ENCODE measurements at places on chromosomes 7 and 10.

DNA sequence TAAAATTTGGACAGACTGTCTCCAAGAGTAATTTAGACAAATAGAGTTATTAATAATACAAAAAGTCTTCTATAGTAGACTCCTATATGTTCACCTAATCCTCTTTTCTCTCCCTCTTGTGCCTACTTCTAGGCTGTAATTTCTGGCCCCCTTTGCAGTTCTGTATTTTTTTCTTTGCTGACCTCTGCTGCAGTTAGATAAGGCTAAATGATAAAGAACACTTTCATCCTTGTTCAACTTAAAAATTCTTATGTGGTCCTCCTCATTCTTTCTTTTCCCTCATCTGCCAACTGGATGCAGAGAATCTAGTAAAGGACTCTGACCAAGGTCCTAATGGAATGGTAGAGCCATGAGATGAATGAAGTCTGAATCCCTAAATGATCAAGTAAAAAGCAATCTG, 20.1 kb downstream of the GLCCI1 start:
- no peak for DNase-seq

DNA sequence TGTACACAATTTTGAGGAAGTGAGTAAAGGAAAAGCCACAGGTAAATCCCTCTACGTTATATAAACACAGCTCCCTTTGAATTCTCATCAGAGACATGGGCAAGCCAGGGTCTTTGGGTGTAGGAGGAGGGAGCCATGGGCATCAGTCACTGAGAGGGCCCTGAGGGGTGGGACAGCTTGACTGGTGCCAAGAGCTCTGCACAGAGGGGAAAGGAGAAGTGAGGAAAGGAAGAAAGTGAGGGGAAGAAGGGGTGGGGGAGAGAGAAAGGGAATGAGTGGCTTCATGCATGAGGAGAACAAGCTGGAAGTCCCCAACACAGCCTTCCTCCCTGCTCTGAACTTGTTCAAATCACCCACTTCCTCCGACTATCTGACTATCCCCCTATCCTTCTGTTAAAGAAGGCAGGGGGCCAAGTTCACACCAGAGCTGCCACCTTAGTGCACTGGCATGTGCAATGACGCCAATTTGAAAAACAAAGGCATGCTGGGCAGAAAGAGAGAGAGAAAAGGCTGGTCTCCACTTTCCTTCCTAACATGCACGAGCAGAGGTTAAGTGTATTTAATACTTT, 16.4 kb upstream of the RNF148 start:
- no peak for DNase-seq

DNA sequence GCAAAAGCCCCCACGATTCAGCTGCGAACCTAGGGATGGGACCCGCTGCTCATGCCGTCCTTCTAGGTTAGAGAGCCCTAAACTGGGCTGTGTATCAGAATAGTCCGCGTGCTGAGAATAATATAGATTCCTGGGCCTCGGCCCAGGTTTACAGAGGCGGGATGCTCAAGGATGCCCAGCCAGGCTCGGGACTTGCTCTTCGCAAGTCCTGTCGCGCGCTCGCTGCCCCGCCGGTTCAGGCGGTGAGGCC, 266 bp upstream of the STMP1 start:
- DNase-seq = no peak

GRCh38 chr10:44253769-44254462, 131.0 kb downstream of the CXCL12 start:
- DNase-seq = no peak

DNA sequence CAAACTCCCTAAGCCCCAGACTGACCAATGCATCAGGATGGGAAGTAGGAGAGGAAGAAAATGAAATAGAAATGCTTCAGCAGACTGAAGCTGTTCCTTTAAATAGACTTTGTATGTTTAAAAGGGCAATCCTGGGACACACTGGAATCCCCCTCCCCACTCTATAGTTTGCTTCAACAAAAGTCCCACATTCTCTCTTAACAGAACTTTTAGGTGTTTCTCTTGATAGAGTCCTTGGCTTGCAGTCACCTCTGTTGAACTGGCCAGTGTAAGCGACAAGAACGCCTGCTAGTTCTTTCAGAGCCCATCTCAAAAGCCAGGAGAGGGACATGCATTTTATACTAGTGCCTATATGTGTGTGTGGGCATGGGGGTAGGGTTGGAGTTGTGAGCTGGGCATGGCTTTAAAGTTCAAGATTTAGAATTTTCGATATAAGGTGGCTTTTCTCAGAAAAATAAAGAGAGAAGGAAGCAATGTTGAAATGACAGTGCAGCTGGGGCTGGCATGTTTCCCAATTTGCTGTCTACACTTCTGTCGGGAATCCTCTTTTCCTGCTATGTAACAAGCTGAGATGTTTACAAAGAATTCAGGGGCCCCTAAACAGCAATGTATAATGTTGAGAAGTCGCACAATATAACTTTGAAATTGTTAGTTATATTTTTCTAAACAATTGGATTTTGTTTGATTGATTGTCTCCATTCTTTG, 2.1 kb downstream of the TBX20 start:
- DNase-seq = no peak

DNA sequence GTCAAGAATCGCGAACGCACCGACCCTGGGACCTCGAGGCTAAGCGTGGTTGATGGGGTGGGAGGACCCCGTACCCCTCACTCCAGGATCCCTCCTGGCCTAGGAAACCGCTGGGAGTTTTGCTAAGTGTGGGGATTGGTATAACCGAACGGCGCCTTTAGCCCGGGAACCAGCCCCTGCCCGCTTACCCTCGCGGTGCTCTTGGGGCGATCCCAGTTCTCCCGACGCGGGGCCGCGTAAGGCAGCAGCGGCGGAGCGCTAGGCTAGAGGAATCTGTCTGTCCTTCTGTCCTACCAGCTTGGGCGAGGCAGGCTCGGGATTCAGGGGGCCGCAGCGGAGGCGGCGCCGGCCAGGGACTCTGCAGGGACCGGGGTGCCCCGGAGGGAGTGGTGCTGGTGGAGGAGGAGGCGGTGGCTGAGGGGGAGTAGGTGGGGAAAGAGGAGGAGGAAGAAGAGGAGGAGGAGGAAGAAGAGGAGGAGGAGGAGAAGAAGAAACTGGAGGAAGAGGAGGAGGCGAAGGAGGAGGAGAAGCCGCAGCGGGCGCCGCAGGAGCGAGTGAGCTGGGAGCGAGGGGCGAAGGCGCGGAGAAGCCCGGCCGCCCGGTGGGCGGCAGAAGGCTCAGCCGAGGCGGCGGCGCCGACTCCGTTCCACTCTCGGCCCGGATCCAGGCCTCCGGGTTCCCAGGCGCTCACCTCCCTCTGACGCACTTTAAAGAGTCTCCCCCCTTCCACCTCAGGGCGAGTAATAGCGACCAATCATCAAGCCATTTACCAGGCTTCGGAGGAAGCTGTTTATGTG, 439 bp upstream of the EMX2 start:
- peak; percentile 29 for DNase-seq

DNA sequence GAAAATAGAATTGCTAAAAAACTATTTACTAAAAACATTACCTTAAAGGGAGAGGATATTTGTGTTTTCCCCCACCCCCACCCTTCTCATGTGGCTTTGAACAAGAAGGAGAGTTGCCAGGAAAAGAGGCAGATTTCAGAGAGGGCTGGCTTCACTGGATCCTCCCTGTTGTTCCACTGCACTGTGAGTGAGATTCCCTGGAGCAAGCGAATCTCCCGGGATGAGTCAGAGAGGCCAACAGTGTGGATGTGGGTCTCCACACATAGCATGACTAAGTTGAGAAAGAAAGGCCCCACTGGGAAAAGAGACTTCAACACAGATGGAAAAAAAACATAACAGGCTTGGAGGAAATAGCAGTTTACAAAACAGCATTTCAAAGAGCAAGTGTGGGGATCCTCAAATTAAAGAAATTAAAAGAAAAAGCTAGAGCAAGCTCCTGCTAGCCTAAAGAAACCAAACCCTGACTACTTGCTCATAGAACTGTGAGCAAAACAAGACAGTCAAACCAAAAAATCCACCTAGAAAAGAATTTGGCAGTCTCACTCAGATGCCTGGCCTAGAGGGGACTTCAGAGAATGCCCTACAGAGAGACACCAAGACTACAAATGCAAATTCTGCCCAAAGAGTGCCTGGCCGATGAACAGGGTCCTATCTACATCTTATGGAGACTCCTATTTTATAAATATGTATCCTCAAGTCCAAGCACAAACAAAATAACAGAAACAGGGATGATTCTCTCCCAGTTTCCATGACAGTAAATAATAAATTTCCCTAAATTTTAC, 3.4 kb downstream of the CAV1 start:
- DNase-seq = peak; percentile 55

- no peak for DNase-seq
Observed at GRCh38 chr7:43554423-43554822, 28.5 kb upstream of the STK17A start.

DNA sequence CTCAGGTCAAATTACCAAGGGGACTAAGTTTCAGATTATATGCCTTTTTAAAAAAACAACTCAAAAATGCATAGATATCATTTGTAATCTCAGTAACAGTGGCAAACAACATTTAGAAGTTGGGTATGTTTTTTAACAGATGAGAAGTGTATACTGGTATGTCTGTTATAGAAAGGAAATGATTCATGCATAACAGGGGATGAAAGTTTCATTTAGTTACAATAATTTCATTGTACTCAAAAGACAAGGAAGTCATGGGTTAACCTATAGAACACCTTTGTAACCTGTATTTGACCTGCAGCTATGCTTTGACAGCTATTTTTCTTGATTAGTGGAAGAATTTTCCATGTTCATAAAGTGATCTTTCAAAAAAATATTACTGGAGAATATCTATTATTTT, 35.4 kb upstream of the FAM133B start:
- DNase-seq = no peak

GRCh38 chr7:28773423-28774145, 184.5 kb downstream of the TRIL start:
- no peak for DNase-seq

GRCh38 chr10:130418731-130419130, 282.5 kb downstream of the GLRX3 start:
- DNase-seq = no peak

GRCh38 chr7:42395607-42396006, 158.6 kb upstream of the GLI3 start:
- DNase-seq = no peak

- no peak for DNase-seq
Observed at GRCh38 chr7:150660939-150661613, 24.4 kb upstream of the GIMAP2 start.

DNA sequence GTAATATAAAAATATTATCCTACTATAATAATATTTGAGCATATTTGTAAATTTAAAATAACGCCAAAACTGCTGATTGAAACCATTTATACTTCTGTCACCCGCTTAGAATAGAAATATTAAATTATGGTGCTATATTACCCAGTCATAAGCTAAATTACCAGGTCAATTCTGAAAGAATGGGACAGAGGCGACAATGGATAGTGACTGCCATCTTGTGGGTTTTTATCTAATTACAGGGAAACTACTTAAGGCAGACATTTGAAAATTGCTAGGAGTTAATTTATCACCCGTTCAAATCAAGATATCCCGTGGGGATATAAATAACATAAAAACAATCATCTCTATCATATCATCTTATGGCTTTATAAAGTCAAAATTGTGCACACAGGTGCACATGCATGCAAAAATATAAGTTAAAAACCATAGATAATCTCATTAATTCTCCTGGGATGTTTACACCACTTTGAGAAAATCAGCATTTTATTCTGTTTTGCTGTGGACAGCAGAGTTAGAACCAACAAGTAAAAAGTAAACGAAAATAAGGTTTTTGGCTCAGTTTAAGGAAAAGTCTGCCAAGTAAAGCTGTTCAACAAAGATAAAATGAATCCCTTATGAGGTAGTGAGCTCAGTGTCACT, 41.3 kb upstream of the HPSE2 start:
- peak; percentile 29 for DNase-seq

DNA sequence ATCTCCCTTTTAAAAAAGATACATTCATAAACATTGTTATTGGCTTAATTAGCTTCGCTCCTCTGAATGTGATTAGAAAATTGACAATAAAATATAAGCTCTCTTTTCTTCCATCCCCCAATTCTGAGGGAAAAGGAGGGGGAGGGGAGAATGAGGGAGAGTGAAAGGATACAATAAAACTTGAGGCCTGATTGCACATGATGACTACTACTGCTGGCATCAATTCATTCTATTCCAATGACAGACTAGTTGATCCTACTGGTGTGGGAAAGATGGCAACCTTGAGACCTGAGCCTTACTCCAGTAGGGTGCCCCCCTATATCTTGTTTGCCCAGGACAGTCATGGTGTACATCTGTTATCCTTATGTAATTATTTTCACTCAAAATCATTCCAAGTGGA, 4.5 kb upstream of the IQUB start:
- no peak for DNase-seq

DNA sequence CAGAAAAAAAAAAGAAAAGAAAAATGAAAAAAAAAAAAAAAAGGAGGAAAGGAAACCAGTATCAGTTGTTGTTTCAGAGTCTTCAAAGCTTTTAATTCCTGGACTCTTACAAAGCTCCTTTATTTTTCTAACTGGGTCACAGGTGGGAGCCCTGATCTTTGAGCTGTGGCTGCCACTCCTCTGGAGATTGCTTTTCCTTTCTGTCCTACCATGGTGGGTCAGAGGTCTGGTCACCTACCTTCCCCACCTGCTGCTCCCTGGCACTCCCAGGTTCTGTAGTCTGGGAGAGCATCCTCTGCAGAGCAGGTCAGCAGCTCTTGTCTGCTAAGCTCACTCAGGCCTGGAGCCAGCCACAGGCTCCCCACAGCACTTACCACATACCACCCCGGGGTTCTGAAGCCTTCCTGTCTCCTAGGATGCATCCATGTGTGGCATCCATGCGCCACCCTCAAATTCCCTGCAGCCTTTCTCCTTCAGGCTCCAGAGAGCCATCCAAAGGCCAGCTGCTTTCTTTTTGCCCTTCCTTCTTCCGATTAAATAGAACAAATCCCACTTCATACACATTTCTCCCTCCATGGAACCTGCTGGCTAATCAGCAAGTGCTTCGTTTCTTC, 73.2 kb upstream of the TPK1 start:
- no peak for DNase-seq

GRCh38 chr7:28998105-28998504, 40.0 kb upstream of the TRIL start:
- DNase-seq = no peak

- DNase-seq = no peak
Observed at GRCh38 chr7:80654887-80655340, 16.5 kb downstream of the CD36 start.

GRCh38 chr10:130326954-130327353, 190.8 kb downstream of the GLRX3 start:
- no peak for DNase-seq

DNA sequence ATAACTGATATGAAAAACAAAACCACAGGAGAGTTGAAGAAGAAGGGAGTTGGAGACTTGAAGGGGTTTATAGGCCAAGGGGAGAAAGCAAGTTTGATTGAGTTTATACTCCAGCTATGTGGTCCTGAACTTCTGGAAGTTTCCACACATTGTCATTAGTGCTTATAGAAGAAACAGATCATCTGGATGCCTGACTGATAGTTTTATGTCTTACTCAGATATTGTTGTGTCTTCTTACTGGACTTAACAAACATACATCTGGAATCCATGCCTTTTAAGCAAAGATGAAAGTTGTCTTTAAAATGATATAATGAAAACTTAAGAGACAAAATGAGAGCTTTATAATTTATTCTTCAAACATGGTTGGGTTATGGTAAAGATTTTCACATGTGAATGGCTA, 101.3 kb upstream of the FZD8 start:
- DNase-seq = no peak
